Epithelial cell of alveolus of lung (primary cell): ENCODE measurements at places on chromosomes 2 and 18. TPM values are rescaled to one million over a fixed set of nuclear protein-coding genes. Genes with fewer than 3 reads are reported as not detected.

MAP3K19 gene
- total RNA-seq: not detected in 2 replicates

TFCP2L1 gene
- total RNA-seq: 0.13 and 0.16 TPM in 2 replicates

NEU4 gene
- total RNA-seq: 0.08 TPM in 1 of 2 replicates, not detected in the other

SLC14A1 gene
- 1.8 TPM in 1 of 2 replicates, not detected in the other for total RNA-seq

SSB gene
- total RNA-seq: 63.9 and 110 TPM in 2 replicates

KCNS3 gene
- 1.4 and 12.4 TPM in 2 replicates for total RNA-seq

NOL4 gene
- not detected in 2 replicates for total RNA-seq

MYCN gene
- 0.32 TPM in 1 of 2 replicates, not detected in the other for total RNA-seq

CTDP1 gene
- total RNA-seq: 21.7 and 25.6 TPM in 2 replicates

COL3A1 gene
- 1,834 and 2,433 TPM in 2 replicates for total RNA-seq

PREPL gene
- 17.2 and 31.8 TPM in 2 replicates for total RNA-seq

LCT gene
- total RNA-seq: under 0.01 and 0.08 TPM in 2 replicates

PCARE gene
- not detected in 2 replicates for total RNA-seq

AKAIN1 gene
- not detected in 2 replicates for total RNA-seq

GALNT5 gene
- 5.3 and 7.6 TPM in 2 replicates for total RNA-seq

SLC19A3 gene
- 1.0 and 1.9 TPM in 2 replicates for total RNA-seq

OBSL1 gene
- 27.0 and 93.4 TPM in 2 replicates for total RNA-seq

SERPINB3 gene
- total RNA-seq: under 0.01 TPM in 1 of 2 replicates, not detected in the other

DNER gene
- total RNA-seq: 1.2 and 4.8 TPM in 2 replicates

IL36G gene
- not detected in 2 replicates for total RNA-seq

PASK gene
- 2.2 and 4.6 TPM in 2 replicates for total RNA-seq

IL1B gene
- total RNA-seq: 1.4 and 69.0 TPM in 2 replicates

IL18RAP gene
- 0.26 and 0.32 TPM in 2 replicates for total RNA-seq

RUFY4 gene
- not detected in 2 replicates for total RNA-seq

SERPINE2 gene
- total RNA-seq: 66.4 and 81.3 TPM in 2 replicates

DSC1 gene
- total RNA-seq: not detected in 2 replicates

NEB gene
- 0.91 and 1.9 TPM in 2 replicates for total RNA-seq

TXNDC2 gene
- 0.64 TPM in 1 of 2 replicates, not detected in the other for total RNA-seq

AGXT gene
- not detected in 2 replicates for total RNA-seq

DNAH7 gene
- total RNA-seq: 0.08 and 1.3 TPM in 2 replicates

GPR35 gene
- total RNA-seq: not detected in 2 replicates

CFAP65 gene
- not detected in 2 replicates for total RNA-seq

SERPINB12 gene
- total RNA-seq: not detected in 2 replicates

ECEL1 gene
- not detected in 2 replicates for total RNA-seq

EML6 gene
- total RNA-seq: 0.65 TPM in 1 of 2 replicates, not detected in the other

TTN gene
- under 0.01 and 2.4 TPM in 2 replicates for total RNA-seq

CPS1 gene
- total RNA-seq: 13.4 and 23.7 TPM in 2 replicates

BABAM2 gene
- total RNA-seq: 27.5 and 35.7 TPM in 2 replicates

CROCC2 gene
- total RNA-seq: 0.80 TPM in 1 of 2 replicates, not detected in the other

MRPL33 gene
- total RNA-seq: 115 and 118 TPM in 2 replicates

DES gene
- under 0.01 and 20.4 TPM in 2 replicates for total RNA-seq

ARHGAP25 gene
- total RNA-seq: 1.4 and 2.2 TPM in 2 replicates

MEX3C gene
- total RNA-seq: 29.9 and 35.6 TPM in 2 replicates

UBXN2A gene
- total RNA-seq: 12.2 and 13.2 TPM in 2 replicates

ATP6V1B1 gene
- 0.40 and 4.1 TPM in 2 replicates for total RNA-seq

UGT1A8 gene
- not detected in 2 replicates for total RNA-seq

ANKRD30B gene
- not detected in 2 replicates for total RNA-seq

FAP gene
- total RNA-seq: 15.5 and 118 TPM in 2 replicates

BOK gene
- total RNA-seq: 23.3 and 64.8 TPM in 2 replicates

TEX51 gene
- total RNA-seq: not detected in 2 replicates

SERPINB4 gene
- total RNA-seq: 0.64 TPM in 1 of 2 replicates, not detected in the other

DNAJC5G gene
- not detected in 2 replicates for total RNA-seq

GATA6 gene
- total RNA-seq: 27.4 and 38.5 TPM in 2 replicates
